ENCODE measurements at places on chromosomes 4 and X.

DNA sequence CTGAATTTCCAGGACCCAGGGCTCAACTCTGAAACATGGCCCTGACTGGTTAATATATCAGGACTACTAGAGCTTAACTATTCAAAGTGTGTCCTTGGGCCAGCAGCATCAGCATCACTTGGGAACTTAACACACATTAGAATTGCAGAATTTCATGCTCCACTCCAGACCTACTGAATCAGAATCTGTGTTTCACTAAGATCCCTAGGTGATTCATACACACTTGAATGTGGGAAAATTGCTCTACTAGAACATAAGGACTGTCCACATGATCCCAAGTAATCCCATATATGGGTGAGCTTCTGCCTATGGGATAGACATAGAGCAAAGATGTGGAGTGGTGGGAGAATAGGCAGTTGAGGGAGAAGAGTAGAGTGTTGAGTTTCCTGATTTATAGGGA is 192.5 kb upstream of the CLNK start:
- DNase-seq, result no peak

- peak; percentile 98 for DNase-seq
Observed at GRCh38 chr4:76197971-76198410, 15.6 kb downstream of the SCARB2 start.

- DNase-seq, result no peak
Observed at GRCh38 chr4:8704632-8705031, 112.1 kb downstream of the CPZ start.

DNA sequence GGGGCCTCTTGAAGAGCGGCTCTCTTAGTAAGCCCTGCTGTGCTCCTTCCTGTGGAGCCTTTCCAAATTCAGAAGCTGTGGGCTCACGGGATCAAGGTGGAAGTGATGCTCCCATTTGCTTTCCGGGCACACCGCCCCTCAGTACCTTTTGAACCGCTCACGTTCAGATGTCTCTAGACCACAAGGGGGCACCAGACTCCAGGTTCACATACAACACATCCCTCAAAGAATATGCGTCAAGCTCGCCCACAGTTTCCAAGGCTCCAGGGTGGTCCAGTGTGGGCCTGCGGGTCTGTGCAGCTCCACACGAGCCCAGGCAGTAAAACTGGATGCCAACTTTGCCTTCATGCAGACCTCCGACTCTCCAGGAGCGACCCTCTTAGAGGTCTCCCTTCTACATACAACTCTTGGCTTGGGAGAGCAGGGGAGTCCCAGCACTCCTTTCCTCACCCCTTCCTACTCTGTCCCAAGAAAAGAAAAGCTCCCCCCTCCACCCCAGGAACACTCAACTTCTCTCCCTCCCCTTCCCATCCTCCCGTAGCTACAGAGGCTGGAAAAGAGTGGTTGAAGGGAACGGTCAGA is 11.0 kb downstream of the SUPT20HL1 start:
- peak; percentile 41 for DNase-seq

DNA sequence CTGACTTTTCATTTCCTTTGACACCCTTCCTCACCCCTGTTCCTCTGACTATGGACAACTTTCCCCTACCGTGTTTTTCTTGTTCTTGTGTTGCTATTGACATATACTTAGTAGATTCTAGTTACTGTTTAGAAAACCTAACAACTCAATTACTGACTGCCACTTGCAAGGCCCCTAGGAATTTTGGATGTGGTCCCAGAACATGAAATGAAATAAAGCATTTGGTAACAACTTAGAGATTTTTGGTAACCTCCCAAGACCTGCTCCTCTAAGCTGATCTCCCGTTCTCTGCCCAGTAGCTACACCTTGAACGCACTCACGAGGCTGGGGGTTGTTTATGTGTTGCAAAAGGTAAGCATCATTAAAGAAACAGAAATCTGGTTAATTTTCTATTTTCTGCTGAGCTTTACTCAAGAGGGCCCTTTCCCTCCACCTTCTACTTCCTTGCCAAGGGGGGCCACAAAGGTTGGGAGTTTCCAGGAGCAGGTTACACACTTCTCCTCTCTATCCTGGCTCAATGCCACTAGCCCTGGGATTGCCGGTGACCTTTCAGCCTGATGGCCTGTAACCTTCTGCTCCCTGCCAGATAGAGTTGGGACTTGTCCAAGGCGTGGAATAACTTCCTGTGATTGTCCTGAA is 20.5 kb downstream of the GAB3 start:
- DNase-seq, result no peak

DNA sequence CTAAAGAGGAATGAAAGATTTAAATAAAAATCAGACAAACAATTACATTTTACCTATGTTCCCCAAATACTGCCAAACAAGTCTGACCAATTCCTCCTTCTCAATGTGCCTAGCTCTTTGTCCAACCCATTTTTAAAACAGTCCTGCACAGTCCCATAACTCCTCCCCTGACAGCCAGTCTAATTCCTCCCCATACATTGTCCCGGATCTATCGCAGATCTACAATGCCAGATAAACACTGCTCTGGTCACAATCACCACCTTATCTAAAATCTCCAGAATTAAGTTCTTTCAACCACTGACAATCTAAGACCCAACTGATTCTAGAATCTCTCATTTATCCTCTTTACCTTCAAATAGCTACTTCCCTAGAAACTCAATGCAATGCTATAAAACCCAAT is 176.0 kb downstream of the APBB2 start:
- no peak for DNase-seq

DNA sequence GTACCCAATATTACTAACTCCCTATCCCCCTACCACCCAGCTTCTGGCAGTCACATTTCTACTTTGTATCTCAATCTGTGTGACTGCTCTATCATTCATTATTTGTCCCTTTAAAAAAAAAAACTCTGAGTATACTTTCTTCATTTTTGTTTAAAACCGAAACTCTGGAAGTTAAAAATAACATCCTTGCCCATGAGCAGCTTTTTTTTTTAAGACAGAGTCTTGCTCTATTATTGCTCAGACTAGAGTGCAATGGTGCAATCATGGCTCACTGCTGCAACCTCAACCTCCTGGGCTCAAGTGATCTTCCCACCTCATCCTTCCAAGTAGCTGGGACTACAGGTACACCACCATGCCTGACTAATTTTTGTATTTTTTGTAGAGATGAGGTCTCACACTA is 15.8 kb downstream of the UBE2K start:
- DNase-seq, result no peak

Data from foreskin melanocyte (primary cell).